ENCODE measurements at places on chromosomes 3 and 15.
A peak's percentile ranks its signal among the peaks of the same experiment; 100 is the strongest.

- DNase-seq, result peak; percentile 73
These were observed 515 bp downstream of the ADAM10 start for GRCh38 chr15:58748852-58749531.

DNA sequence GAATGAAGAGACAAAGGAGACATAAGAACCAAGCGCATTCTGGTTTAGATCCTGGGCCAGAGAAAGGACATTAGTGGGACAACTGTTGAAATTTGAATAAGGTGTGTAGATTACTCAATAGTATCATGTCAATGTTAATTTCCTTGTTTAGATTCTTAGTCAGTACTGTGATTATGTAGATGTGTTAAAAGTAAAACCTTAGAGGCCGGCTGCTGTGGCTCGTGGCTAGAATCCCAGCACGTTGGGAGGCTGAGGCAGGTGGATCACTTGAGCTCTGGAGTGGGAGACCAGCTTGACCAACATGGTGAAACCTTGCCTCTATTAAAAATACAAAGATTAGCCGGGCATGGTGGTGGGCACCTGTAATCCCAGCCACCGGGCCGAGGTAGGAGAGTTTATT is 26.7 kb downstream of the CYP8B1 start:
- DNase-seq, result no peak

DNA sequence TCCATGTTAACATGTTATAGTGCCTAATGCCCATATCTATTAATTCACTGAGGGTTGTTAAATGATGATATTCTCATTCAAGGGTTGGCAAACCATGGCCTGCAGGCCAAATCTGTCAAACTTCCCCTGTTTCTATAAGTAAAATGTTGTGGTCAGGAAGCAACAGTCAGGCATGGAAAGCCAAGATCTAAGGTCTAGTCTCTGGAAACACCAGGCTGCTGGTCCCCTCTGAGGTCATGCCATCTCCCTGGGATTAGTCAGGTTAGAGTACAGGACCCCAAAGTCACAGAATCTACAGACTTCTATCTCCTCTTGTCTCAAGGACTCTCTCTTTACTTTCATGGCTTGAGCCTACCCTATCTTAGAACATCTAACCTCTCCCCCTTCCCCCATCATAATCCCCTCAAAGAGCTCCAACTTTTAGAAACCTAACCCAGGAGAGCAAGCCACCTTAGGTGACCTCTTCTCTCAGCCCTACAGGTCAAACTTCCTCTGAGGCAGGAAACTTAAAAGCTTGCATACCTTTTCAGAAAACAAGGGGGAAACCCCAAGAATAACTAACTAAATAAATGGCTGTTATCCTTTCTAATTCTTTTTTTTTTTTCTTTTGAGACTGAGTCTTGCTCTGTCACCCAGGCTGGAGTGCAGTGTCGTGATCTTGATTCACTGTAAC is 15.3 kb upstream of the HERC1 start:
- no peak for DNase-seq

DNA sequence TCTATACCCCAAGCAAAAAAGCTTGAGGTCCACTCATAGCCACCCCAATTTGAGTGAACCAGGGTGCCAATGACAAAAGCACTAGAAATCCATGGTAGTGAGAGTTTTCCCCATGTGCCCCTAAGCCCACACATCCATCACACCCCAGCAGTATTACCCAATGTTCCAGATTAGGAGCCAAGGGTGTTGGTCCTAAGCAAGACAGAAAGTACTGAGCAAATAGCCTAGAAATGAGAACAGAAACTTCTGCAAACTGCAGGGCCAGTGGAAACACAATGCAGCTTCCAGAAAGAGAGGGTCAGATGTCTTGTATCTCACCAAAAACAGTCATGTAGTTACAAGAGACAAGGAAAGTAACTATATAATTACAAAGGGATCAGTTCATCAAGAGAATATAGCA is 10.9 kb upstream of the OXTR start:
- DNase-seq, result no peak

DNA sequence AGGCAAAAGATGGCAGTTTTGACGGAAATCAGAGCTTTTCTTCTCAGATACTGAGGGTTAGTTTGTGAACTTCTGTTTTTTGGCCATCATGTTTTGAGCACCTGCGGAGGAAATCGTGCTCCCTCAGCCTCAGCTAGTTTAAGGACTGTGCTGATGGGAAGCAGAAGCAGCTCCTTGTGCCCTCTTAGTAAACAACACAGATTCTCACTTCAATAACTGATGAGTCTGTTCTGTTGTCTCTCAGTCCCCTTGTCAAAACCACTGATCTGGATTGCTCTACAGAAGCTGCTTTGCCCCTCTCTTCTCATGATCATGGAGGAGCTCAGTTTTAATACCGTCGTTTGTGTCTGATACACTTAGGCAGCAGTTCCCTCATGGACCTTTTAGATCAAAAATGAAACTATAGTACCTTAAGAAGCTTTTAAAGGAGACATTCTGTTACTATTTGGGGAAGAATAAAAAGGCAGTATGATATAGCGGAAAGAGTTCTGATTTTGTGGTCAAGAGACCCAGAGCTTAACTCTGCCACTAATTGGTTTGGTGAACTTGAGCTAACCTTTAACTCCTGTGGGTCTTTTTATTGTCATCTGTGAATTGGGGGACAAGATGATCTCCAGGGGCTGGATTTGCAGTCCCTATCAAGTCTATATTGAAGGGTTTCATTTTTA is 152.6 kb downstream of the BBX start:
- no peak for DNase-seq

DNA sequence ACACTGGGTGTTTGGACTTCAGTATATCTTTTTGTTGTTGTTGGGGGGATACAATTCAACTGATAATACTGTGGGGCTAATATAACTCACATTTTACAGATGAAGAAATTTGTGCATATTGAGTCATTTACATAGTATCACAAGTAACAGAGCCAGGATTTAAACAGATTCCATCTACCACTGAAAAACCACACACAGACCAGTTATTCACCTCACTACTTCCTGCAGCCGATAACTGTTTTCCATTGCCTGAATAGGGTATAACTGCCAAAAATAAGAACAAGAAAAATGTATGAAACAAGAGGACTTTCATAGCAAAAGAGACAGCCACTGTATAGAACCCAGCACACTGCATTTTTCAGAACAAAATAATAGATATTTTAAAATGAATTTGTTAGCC is 215.8 kb upstream of the CNTN6 start:
- no peak for DNase-seq

DNA sequence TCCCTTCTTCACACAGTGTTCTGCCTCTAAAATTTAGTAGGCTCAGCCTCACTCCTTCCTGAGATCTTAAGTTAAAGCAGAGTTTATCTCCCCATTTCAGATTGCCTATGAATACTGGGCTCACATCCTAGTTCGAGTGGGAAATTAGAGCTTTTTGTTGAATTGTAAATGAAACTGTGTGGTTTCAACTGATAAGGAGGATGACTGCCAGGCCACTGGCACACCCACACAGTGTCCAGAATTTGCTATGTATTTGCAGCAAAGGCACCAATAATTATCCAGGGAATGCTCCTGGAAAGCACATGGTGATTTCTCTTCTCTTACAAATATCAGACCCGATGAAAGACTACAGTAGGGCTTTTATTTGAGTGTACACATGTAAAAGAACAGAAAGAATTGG is 308.1 kb upstream of the COL8A1 start:
- DNase-seq, result no peak

DNA sequence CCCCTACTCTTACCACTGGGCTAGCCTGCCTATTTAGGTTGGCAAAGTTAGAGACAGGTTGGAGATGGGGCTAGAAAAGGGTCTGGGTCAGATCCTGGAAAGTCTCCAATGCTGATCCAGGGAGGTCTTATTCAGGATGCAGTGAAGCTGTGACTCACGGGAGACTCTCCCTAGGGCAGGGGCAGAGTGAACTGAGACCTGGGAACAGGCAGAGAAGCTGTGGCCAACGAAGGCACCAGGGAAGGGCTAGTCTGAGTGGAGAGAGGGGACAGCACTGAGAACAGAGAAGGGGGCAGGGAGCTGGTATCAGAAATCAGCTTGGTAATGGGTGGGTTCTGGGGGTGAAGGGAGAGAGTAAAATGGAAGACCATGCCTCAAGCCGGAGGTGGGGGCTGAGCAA is 2.2 kb downstream of the LTF start:
- no peak for DNase-seq

DNA sequence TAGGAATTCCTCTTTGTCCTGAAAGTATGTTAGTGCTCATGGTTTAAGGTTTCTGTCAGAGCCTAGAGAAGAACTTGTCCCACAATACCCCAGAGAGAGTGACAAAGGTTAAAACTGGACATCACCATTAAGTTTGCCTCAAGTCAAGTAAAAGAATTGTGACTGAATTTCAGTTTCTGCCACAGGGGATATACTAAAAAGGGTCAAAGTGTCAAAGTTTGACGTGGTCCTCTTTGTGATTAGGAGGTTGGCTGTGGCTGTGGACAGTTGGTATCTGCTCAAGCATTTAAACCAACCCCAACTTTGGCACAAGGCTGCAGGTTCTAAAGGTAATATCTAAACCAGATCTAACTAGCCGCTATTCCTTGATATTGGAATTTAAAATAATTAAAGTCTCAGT is 26.1 kb downstream of the FMN1 start:
- DNase-seq, result no peak

DNA sequence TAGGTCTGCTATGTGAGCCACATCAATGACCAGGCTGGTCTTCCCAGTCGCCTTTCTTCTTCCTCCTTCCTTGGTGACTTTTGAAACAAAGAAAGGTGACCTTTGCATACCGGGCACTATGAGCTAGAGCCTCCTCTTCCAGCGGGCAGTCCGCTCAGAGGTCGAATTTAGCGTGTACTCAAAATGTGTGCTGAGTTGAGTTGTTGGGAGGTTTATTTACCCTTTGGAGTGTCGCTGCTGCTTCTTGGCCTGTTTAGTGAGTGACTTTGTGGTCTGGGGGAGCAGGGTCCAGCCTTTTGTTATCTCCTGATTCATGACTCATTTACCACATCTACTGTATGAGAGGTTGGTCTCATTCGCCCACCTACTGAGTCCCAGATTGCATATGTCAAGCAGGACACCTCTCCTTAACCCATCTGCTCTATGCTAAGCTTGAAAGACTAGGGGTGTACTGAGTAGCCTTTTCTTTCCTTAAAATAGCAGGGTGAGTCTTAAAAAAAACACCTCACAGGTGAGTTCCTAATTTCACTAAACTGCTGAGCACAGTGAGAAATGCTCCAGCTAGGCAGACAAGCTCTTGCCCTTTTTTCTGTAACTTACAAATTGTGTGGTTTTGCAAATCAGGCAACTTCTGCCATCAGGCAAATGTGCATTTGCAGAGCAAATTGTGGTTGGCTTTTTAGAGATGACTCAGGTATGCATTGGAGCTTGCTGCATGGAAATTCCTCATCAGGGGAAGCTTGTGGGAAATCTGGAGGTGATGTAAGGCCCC is 3.2 kb upstream of the SIAH2 start:
- no peak for DNase-seq

- DNase-seq, result peak; percentile 64
These were observed 156.4 kb upstream of the FRMD4B start for GRCh38 chr3:69542089-69542804.

DNA sequence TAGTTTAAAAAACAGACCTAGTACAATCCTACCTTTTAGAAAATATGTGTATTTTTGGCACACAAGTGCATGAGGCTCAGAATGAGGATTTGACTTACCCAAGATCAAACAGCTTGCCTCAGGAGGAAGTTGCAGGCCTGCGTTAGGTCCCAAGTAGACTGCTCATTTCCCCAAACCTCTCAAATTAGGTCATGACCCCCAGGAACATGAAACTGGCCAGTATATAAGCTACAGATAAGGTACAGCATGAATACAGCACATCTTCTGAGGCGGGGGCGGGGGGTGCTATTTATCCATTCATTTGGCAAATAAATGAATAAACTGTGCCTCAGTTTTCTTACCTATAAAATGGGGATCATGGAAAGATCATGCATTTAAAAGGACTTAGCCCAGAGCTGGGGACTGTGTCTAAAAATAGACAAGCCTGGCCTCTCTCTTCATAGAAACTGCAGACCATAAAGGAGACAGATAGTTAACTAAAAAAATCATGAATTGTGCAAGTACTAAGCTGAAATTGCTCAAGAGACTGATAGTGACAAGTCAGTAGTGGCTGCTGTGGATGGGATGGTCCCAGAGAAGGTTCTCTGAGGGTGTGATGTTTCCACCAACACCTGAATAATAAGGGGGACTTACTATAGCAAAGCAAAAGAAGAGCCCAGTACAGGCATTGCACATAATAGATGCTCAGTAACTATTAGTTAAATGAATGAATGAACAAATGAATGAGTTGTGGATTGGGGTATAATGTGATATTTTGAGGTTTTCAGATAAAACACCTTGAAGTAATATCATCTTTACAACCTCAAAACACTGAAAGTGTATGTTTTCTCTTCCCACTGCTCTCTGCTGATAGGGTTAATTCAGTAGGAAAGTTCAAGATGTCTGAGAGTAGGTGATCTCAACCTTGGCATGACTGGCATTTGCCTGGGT is 258.5 kb upstream of the PROK2 start:
- no peak for DNase-seq

- DNase-seq, result no peak
These were observed 15.3 kb upstream of the PTPN23 start for GRCh38 chr3:47365213-47366153.

GRCh38 chr3:173745952-173746682 is 348.6 kb downstream of the NLGN1 start:
- no peak for DNase-seq

DNA sequence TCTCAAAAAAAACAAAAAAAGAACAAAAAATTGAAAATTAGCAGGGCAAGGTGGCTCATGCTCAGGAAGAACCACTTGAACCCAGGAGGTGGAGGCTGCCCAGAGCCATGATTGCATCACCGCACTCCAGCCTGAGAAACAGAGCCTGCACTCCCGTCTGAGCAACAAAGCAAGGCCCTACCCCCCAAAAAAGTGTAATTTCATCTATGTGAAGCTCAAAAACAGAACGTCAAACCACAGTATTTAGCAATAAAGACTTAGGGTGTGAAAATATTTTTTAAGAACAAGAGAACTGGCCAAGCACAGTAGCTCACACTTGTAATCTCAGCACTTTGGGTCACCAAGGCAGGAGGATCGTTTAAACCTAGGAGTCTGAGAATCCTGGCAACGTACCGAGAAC is 38.2 kb downstream of the STAG1 start:
- no peak for DNase-seq

- DNase-seq, result no peak
These were observed 57.1 kb downstream of the SHQ1 start for GRCh38 chr3:72791161-72791560.

DNA sequence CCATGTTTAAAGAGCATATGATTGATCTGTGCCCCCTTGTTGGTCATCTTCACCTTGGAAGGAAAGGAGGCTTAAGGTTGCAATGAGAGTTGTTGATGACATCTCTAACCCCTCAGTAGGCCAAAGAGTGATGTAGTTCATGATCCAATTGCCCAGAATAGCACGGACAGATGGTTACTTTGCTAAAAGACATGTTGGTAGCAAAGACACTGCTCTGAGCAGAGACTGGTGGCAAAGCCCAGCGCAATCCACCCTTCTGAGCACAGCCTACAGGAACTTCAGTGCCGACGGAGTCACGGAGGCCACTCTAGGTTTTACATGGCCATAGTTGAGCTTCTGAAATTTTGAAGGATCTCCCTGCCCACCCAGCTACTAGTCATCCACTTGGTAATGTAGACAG is 21.8 kb downstream of the FBXO45 start:
- no peak for DNase-seq

GRCh38 chr15:89128320-89129122 is 40.3 kb downstream of the ABHD2 start:
- DNase-seq, result no peak

- no peak for DNase-seq
These were observed 197.0 kb upstream of the CBLB start for GRCh38 chr3:106065831-106066230.

- no peak for DNase-seq
These were observed 42.7 kb downstream of the MAP6D1 start for GRCh38 chr3:183782576-183783276.
